HFF-Myc (cell line): ENCODE measurements at places on chromosomes 3 and 15.

- no peak for DNase-seq
These were observed 90.0 kb downstream of the STT3B start for GRCh38 chr3:31622636-31623288.

DNA sequence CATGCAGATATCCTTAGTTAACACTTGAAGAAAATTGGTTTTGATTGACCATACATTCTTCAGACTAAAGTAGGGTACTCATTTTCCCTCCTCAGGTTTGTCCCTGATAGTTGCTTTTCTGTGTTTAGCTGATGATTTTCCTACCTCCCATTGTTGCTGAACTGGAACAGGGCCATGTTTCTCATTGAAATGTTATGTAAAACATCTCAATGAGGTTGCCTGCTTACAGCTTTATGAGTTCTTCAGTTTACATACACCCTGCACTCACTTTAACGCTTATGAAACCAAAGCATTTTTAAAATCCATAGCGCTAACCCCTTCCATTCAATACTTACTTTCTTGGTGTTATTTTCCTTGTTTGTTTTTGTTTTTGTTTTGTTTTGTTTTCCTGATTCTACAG lies 61.9 kb downstream of the HMG20A start:
- DNase-seq, result no peak

DNA sequence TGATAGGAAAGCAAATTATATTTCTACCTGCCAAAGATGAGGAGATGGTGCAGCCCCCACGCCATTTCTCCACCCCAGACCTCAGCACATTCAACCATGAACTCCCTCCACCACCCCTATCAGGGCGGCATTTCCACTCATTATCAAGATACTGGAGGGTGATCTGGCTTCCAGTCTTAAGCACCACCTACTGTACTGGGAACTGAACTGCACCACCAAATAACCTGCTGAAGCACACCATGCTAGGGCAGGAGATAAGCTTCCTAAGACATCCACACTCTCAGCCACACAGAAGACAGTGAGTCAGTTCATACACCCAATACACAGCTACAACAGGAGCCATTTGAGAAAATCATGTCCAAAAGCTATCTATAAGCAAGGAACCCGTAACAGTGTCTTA lies 98.8 kb downstream of the FGF7 start:
- DNase-seq, result no peak

DNA sequence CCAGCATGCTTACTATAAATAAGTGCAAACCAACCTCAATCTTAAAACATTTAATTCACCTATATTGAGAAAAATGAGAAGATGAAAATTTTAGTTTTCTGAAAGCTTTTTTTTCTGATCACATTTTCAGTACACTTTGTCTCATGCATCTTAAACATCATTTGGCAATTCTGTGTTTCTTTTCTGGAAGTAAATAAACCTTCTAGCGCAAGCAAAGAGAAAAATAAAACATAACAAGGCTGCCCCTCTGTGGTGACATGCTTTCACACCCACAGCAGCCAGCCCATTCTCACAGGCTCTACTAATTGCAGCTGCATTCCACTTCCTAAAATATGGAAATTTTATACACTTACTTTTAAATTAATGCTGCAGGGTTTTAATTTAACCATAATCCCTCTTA lies 90.1 kb downstream of the NEK10 start:
- DNase-seq, result no peak
